Fibroblast of the conjunctiva (primary cell): ENCODE measurements at places on chromosomes 3 and 15.
A peak's percentile ranks its signal among the peaks of the same experiment; 100 is the strongest.

GRCh38 chr3:185270262-185270955 lies 16.6 kb upstream of the EHHADH start:
- no peak for DNase-seq

- no peak for DNase-seq
These were observed 14.8 kb upstream of the CX3CR1 start for GRCh38 chr3:39294446-39295183.

DNA sequence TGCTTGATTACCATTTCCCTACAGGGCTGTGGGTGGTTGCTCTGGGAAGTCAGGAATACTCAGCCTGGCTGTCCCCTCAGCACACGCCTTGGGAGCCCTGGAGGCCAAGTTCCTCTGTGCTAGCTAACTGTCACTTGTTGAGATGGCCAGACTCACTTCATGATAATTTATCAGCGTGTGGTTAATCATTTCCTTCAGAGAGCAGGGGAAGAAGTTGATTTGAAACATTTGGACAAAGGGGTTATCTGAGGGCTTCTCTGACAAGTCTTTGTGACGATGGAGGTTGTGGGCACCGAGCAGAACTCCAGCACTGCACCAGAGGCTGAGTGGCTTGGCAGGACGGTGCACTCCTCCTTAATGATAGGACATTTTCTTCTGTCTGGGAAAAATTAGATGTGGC lies 61.9 kb downstream of the WHAMM start:
- no peak for DNase-seq

DNA sequence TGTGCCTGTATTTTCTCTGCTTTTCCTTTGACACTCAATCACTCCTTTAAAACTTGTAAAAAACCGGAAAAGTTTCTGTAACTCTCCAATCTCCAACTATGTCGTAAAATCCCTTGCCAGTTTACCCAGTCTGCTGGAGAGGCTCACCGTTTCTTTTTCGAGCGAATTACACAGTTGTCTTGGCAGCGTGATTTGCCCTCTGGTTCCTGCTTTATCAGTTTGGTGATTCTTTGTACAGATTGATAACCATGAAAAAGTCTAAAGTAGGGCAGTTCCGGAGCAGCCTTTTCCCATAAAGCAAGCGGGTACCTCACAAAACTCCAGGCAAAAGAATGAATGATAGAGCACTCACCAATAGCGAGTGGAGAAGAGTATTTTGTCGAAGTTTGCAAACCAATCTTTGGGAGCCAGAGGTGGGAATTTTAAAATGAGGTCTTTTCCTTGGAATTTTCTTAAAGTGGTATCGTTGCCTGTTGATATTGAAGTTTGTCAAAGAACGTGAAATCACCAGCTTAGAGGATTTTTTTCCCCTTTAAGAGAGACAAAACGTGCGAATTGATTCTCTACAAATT lies at the start of gene TTC23:
TSS of gene TTC23 (minus strand) at position 312 of the 572 bp plus-strand sequence. CDS start 20,869 bp downstream, outside the sequence.
- DNase-seq = peak; percentile 79

DNA sequence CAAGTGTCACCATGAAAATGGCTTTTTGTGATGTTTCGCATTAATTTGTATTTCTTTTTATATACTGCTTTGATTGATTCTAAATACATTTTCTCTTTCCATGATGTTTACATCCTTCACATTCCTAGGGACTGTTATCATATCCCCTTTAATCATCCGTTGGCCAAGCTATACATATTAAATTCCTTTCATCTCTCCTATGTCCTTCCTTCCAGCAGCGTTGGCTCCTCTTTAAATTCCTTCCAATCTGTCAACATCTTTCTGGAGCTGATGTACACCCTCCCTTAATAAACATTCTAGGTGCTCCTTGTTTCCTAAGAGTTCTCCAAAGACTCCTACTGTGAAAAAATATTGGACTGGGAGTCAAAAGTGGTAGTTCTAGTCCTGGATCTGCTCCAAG lies 87.8 kb downstream of the IGF2BP2 start:
- no peak for DNase-seq

DNA sequence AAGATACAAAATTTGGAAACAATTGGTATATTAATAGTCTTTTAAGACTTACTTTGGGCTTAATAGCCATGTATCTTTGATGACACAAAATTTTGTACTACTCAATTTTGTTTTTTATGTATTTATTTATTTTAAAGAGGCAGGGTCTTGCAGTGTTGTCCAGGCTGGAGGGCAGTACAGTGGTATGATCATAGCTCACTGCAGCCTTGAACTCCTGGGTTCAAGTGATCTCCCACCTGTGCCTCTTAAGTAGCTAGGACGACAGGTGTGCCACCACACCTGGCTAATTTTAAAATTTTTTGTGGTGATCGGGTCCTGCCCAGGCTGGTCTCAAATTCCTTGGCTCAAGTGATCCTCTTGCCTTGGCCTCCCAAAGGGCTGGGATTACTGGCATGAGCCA lies 6.5 kb downstream of the SPRED1 start:
- DNase-seq = no peak

- DNase-seq = no peak
These were observed 29.5 kb downstream of the WNT7A start for GRCh38 chr3:13850161-13850945.

DNA sequence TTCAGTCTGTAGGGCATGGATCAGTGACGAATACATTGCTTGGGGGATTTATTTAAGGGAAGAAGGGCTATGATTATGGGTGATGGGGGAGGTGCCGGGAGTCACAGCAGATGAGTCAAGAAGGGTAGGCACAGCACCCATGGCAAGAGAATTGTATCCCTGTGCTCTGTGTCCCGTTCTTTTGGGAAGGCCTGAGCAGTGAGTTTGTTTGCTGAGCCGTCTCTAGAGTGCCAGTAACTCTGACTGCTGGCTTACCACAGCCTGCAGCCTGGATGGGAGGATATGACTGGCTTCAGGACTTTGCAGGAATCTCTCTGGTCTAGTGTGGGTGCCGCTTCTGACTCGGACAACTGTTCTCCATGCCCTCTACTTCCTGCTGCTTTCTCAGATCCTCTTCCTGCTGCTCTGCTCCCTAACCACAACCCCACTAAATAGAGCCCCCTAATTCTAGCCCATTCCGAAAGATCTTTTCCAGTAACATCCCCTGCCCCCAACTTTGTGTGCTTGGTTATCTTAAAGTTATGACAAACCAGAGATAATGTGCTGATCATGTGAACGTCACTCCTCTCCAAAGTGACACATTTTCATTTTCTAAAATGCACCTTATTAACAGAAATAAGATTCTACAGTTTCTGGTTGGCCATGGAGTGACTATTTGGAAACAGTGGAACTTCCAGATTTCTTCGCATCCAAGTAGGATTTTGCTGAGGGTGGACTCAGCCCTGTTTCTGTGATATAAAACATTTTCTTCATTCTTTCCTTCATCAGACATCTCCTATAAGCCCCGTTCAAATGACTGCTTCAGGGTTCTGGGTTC lies 239.0 kb downstream of the SLCO3A1 start:
- no peak for DNase-seq
